Cardiac fibroblast (primary cell): ENCODE measurements at places on chromosomes 5 and 9.
A peak's percentile ranks its signal among the peaks of the same experiment; 100 is the strongest.

DNA sequence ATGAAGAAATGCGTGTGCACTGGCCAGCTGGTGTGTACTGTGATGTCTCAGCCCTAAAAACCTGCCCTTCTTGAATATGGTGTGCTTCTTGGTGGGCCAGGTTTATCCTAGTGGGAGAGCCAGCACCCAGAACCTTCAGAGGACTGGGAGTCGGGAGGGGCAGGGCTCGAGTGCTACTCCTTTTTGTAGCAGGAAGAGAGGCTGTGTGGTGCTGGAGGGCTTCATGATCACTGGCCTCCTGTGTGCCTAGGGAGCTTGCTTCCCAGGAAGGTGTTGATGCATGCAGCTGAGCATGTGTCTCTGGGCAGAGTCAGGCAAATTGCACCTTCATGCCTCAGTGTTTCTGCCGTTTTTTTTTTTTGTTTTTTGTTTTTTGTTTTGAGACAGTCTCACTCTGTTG is 20.0 kb downstream of the PHF2 start:
- DNase-seq, result no peak

GRCh38 chr9:33813712-33814641 is 3.0 kb upstream of the UBE2R2 start:
- DNase-seq, result peak; percentile 90

- DNase-seq, result no peak
Observed at GRCh38 chr9:97873425-97873824, 20.4 kb downstream of the FOXE1 start.

- DNase-seq, result no peak
Observed at GRCh38 chr5:7157083-7157482, 238.9 kb upstream of the ADCY2 start.

DNA sequence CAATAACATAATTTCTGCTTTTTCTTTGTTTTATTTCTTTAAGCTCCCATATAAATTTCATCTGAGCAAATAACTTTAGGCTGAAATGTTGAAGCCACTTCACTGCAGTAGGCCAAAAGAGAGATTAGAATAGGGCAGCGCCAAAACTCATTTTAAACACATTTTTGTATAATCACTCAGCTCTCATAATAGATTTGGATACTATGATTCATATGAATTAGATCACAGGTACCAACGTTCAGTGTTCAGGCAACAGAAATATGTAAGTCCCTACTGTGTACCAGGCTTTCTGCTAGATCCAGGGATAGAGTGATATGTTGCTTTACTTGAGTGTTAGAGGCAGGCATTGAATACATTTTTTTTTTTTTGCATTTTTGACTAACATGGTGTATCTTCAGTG is 370.5 kb downstream of the PTPRD start:
- no peak for DNase-seq
